ENCODE measurements at places on chromosomes 4 and X.

GRCh38 chr4:169272265-169272886, 1.6 kb upstream of the SH3RF1 start:
- peak; percentile 95 for DNase-seq

DNA sequence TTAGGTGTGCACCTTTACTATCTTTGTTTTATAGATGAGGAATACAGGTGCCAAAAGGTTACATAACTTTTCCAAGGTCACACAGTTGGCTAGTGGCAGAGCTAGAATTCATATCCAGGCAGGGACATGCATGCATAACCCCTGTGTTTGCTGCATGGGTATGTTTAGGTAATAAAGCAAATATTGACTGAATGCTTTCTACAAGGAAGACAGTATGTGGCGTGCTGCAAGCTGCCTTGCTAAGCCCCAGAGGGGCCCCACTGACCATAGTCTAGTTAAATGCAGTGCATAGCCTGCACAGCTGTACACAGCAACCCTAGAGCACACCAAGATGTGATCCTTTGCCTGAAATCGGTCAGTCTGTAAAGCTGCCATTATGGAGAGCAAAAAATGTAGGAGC, 320.5 kb upstream of the IGFBP7 start:
- DNase-seq: no peak

- DNase-seq: peak; percentile 87
These were observed 95.9 kb downstream of the WDFY3 start for GRCh38 chr4:84870398-84871163.

DNA sequence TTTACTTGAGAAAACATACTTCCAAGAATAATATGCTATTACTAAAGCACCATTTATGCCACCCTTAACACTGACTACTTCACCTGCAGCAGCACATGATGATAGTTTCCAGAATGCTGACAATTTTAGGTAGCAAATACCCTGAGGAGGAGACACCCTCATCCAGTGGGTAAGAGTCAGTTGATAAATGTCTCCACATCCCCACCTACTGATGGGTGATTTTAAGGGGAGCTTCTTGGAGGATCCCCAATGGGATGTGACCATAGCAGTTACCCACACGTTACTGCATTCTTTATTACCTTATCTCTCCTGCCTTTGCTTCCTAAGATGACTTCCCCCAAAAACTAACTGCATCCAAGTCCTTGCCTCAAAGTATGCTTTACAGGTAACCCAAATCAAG, 131.2 kb upstream of the SMARCAD1 start:
- DNase-seq: no peak
